Stimulated activated CD4-positive, alpha-beta T cell treated with anti-CD3 and anti-CD28 coated beads, Interleukin-2, amount 100 ng/mL, for 48 hours (primary cell): ENCODE measurements at places on chromosomes 6 and 20.

GRCh38 chr6:69937402-69938136, 71.2 kb downstream of the COL19A1 start:
- DNase-seq: no peak

GRCh38 chr20:38893056-38893564, 33.1 kb upstream of the FAM83D start:
- no peak for DNase-seq

- no peak for DNase-seq
Observed at GRCh38 chr6:70790483-70791224, 123.0 kb downstream of the SMAP1 start.

- DNase-seq: no peak
Observed at GRCh38 chr6:148440016-148440415, 97.4 kb downstream of the SASH1 start.

- no peak for DNase-seq
Observed at GRCh38 chr20:47043086-47043485, 148.4 kb downstream of the EYA2 start.

DNA sequence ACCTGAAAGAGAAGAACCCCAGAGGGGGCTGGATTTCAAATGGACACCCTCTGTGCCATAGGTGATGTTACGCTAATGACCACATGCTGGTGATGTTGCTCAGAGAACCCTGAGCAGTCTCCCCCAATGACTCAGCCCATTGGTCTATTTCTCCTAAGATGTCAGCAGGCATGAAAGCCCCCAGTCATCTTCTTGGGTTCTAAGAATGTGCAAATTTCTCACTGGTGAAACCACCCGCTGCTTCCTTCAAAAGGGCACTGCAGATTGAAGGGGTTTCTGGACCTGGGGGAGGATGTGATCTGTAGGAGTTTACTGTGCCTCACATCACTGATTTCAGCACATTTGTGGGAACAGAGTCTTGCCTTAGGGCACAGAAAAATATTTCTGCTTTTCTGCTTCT, 298.4 kb upstream of the MOCS1 start:
- DNase-seq: no peak

- no peak for DNase-seq
Observed at GRCh38 chr6:153309651-153310050, 178.6 kb upstream of the RGS17 start.

- DNase-seq: no peak
Observed at GRCh38 chr6:139336488-139336887, 38.0 kb downstream of the CITED2 start.

- peak; percentile 89 for DNase-seq
Observed at GRCh38 chr20:44609516-44610312, 27.3 kb downstream of the PKIG start.

GRCh38 chr20:17562804-17563305, 7.0 kb upstream of the DSTN start:
- no peak for DNase-seq

GRCh38 chr6:144515761-144516160, 230.6 kb downstream of the UTRN start:
- DNase-seq: no peak

- no peak for DNase-seq
Observed at GRCh38 chr6:15058200-15059061, 187.4 kb upstream of the JARID2 start.

- DNase-seq: no peak
Observed at GRCh38 chr20:41027872-41028358, 707 bp upstream of the TOP1 start.

- no peak for DNase-seq
Observed at GRCh38 chr6:15485936-15486335, 176.9 kb downstream of the DTNBP1 start.

GRCh38 chr6:83270971-83271719, 78.0 kb downstream of the RWDD2A start:
- DNase-seq: no peak

DNA sequence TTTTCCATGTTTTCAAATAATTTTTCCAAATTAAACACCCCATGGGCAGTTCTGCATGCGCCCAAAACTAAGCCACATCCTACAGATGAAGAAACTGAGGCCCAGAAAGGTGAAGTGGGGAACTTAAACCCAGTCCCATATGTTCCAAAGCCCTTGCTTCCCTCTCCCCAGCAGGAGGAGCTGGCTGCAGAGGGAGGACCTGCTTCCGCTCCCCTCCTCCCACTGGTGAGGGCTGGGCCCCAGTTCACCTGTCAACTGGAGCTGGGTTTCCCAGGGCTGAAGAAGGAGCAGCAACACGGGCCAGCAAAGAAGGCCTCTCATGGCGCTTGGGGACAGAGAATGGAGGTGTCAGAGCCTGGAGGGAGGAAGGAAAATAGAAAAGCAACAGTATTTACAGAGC, 1.4 kb upstream of the RBPJL start:
- DNase-seq: no peak

- DNase-seq: no peak
Observed at GRCh38 chr6:6351511-6352025, 31.1 kb upstream of the F13A1 start.

GRCh38 chr20:57483287-57484050, 41.5 kb downstream of the CTCFL start:
- no peak for DNase-seq

DNA sequence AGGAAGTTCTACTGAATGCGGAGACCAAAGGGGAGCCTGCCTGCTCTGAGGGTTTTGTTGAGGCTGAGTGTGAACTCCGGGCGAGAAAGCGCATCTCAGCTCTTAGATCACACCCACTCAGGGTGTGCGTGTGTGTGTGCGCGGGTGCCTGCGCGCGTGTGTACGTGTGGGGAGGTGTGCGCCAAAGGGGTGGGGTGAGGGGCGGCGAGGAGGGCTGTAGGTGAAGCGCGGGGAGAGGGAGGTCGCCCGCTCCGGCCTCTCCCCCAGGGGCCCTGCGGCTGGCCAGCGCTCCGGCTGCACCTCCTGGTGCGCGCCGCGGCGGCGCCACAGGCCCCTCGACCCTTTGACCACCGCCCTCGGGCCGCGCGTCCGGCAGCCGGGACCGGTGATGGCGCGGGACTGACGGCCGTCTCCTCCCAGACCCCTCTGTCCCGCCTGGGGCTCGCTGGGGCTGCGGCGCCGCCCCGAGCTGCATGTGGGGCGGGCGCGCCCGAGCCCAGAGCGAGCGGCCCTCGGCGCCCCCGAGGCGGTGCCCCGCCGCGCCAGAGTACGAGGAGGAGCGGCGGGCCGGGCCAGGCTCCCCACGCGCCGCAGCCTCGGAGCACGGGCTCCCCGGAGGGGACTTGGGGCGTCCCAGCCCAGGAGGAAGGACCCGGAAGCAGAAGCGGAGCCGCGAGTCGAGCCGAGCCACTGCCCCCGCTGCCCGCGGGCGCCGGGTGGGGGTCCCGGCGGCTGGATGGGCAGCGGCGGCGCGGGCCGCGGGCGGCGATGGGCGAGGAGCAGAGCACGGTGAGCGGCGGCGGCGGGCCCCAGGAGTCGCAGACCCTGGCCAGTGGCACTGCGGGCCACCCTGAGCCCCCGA, at the start of gene RNF217:
TSS of gene RNF217 (plus strand) at position 661 of the 862 bp plus-strand sequence. CDS start at position 769, 108 bp downstream.
- no peak for DNase-seq

DNA sequence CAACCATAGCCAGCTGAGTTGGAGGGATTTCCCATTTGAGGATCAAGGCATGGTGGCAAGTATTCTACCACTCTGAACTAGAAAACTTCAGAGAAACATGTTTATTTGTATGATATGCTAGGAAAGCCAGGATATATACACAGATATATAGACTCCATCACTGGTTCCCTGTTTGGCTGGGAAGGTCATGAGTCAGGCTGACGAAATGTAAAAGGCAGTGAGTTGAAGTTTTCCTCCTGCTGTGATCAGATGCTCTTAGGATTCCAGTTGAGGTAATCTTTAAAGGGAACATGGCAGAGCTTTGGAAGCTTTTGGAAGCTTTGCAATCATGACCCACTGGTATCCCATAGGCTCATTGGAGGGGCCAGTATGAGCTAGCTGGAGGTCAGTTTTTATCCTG, 1369.1 kb downstream of the EPHA7 start:
- DNase-seq: no peak

- DNase-seq: no peak
Observed at GRCh38 chr6:38136547-38136946, 317.0 kb downstream of the ZFAND3 start.

- no peak for DNase-seq
Observed at GRCh38 chr6:52377538-52378221, 15.7 kb downstream of the PAQR8 start.

DNA sequence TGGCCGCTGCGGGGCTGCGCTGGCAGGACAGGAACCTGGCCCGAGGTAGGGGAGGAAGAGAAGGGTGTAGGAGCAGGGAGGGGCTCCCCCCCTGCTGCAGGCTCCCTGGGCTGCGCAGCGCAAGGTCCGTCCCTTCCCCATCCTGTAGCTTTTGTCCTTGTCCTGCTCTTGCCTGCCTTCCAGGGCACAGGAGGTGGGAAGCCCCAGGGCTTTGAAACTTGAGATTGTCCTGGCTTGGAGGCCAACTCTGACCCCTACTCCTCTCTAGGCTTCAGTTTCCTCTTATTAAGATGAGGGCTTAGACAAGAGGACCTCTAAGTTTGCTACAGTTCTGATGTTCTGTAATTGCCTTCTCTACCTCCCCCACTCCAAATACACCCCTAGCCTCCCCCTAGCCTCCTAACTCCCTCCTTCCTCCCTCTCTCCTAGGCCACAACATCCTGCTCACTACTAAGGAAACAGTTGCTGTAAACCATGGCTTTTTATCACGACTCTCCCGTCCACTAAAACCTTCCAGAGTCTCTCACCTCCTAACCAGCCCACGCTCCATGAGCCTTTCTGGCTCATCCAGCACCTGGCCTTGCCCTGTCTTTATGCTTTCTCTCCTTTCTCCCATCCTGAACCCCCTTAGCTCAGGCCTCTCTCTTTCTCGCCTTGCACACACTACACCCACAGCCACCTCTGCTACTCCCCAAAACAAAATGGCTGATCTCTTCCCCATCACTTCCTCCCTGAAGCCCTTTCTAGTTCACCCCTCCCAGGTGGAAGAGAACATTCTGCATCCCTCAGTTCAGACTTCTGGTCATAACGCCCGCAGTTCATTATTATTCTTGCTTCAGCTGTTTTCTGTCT, 10.2 kb downstream of the UNC5CL start:
- no peak for DNase-seq

GRCh38 chr6:79463621-79464050, 73.6 kb downstream of the LCA5 start:
- no peak for DNase-seq

DNA sequence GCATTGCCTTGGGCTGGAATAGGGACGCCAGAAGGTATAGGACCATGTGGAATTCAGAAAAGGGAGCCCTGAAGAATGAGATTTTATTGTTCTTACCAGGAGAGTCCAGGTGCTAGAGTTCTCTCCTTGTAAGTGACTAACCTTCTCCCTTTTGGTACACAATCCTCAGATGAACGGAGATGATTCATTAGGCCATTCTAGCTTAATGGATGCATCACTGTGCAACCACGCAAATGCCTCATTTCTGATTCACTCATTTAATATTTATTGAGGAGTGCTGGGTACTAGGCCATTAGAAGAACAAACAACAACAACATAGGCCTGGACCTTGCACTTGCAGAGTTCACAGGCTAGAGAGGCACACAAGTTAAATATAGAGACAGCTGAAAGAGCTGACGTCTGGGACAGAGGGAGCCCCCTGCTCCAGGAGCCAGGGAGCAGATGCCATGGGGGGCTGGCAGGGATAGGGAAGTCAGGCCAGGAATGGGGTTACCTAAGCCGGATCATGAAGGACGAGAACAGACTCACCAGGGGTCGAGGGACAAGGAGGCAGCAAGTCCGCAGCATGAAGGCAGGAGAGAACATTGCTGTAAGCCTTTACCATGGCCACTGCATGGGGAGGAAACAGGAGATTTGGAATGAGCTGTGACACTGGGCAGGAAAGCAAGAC, 179.5 kb upstream of the AKAP12 start:
- no peak for DNase-seq

DNA sequence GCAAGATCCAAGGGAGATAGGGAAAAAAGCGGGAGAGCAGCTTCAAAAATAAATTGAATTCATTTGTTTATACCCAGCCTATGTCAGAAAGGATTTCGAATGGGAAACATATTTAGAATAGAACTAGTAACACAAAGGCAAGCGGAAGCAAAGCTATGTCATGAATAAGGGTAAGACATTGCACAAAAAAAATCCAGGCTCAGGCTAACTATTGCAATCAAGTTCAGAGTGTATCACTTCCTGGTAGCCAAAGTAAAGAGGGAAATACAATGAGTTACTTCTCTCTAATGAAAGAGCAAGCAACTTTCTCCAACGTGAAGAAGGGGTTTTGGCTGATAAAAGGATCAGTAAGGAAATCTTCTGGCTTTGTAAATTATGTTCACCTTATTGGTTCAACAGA, 212.8 kb downstream of the ZMYND8 start:
- no peak for DNase-seq

GRCh38 chr6:136812174-136812573, 10.2 kb upstream of the PEX7 start:
- DNase-seq: no peak

- no peak for DNase-seq
Observed at GRCh38 chr6:143015300-143015706, 45.4 kb upstream of the AIG1 start.

DNA sequence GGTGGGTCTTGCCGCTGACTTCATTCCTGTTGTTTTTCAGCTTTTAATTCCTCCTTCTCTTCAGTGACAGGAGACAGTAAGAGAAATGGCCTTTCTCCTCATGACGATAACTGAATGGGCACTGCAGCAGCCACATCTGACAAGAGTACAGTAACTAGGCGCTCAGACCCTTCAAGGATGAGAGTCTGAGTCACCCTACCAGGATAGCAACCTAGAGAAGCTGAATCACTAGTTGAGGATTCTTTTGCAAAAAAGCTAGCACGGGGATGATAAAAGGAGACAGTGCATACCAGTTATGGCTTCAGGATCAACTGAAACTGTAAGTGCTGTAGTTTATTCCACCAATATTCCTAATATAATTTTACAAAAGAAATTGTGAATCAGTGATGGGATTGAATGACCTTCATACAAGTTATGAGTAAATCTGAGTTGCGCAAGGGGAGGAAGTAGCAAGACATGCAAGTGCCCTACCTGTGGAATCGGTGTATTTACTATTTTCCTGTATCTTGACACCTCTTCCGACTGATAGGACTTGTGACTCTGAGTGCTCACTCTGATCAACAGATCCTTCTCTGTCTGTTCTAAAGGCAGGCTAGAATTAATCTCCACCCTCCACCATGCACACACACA, 161.8 kb upstream of the GRIK2 start:
- no peak for DNase-seq

- DNase-seq: peak; percentile 73
Observed at GRCh38 chr6:44096612-44097011, 30.6 kb downstream of the MRPL14 start.

- no peak for DNase-seq
Observed at GRCh38 chr6:100257793-100258395, 206.8 kb downstream of the SIM1 start.

- no peak for DNase-seq
Observed at GRCh38 chr6:6901205-6901719, 206.5 kb upstream of the RREB1 start.

- DNase-seq: no peak
Observed at GRCh38 chr20:13202565-13202964, 18.5 kb upstream of the ISM1 start.
